MV-4-11 (cell line): ENCODE measurements at places on chromosomes 13 and 19.

GRCh38 chr13:99279637-99280036, 21.5 kb upstream of the GPR18 start:
- peak; percentile 41 for DNase-seq

GRCh38 chr19:6059396-6059947, 50.8 kb downstream of the RFX2 start:
- no peak for DNase-seq

GRCh38 chr19:9935506-9936325, 599 bp downstream of the OLFM2 start:
- no peak for DNase-seq

DNA sequence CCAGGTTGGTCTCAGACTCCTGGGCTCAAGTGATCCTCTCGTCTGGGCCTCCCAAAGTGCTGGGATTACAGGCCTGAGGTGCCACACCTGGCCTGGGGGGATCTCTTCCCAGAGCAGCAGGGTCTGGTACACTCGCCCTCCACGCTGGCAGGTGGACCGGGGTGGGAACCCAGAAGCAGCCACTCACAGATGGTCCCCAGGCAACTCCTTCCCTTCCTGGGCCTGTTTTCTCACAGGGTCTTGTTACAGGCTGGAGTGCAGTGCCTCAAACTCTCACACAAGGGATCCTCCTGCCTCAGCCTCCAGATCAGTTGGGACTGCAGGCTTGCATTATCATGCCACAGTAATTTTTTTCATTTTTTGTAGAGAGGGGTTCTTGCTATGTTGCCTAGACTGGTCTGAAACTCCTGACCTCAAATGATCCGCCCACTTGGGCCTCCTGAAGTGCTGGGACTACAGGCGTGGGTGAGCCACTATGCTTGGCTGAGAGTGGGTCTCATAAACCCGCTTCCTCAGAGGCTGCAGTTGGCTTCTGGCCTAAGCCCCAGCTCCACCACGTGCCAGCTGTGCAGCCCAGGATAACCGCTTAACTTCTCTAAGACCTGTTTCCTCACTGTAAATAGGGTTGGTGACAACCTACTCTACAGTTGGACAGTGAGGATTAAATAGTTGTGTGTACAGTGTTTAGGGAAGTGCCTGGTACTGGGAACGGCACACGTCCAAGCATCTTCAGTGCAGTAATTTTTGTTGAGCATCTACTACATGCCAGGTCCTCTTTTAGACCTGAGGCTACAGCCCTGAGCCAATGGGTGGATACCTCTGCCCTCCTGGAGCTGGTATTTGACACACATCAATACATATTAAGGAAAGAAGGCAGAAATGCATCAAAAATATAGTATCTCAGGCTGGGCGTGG, 871 bp upstream of the CCER2 start:
- peak; percentile 100 for DNase-seq

DNA sequence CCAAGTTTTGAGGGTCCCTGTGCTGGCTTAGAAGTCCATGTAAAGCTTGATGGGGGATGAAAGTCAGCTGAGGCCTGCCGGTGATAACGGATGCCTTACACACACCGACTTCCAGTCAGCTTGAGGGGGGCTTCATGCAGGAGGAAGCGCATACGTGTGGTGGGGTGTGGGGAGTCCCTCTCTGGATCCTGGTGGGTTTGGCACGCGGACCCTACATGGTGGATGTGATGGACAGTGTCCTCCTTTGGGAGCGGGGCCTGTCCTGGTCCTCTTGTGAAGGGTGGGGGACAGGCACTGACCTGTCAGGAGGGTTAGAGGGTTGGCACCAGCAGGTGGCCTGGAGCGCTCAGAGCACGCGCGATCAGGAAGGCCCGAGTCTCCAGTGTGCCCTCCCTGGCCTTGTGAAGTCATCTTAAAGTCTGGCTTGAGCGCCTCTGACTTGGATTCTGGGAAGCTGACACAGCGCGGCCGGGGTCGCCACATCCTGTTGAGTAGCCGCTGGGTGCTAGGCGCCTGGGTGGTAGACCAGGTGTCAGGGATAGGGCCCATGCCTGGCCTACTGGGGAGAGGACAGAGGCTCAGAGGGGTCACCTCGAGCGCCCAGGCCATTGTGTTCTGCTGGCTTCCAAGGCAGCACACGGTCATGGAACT, 2.9 kb downstream of the DAZAP1 start:
- peak; percentile 43 for DNase-seq

DNA sequence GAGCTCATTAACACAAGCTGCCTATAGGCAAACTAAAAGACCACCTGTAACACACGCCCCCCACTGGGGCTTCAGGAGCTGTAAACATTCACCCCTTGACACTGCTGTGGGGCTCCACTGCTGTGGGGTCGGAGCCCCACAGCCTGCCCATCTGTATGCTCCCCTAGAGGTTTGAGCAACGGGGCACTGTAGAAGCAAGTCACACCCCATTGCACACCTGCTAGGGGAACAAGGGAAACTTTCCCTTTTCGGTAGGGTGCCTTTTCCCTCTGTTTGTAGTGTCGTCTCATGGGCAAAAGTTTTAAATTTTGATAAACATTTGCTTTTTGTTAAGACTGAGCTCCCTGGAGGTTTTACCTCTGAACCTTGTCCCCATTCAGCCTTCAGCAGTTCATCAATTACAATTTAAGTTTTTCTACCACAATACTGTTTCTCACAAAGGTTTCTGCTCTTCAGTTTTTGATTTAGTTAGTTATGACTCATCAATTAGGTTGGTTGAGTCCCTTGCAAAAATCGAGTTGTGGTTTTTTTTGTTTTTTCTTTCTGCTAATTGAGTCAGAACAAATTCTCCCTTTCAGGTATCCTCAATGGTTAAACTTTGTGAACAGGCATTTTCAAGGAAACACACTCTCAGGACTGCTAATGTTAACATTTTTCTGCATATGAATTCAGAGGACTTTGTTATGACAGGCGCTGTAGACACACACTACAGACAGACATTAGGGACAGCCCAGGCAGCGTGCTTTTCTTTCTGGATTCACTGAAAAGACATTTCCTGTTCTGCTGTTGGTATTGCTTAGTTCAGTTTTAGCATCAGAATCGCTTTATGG, 35.1 kb downstream of the ZNF433 start:
- no peak for DNase-seq
